ENCODE measurements at places on chromosomes 7 and 10. TPM values are rescaled to one million over a fixed set of nuclear protein-coding genes. Genes with fewer than 3 reads are reported as not detected.

Gene GNAT3
- not detected for total RNA-seq

DNA sequence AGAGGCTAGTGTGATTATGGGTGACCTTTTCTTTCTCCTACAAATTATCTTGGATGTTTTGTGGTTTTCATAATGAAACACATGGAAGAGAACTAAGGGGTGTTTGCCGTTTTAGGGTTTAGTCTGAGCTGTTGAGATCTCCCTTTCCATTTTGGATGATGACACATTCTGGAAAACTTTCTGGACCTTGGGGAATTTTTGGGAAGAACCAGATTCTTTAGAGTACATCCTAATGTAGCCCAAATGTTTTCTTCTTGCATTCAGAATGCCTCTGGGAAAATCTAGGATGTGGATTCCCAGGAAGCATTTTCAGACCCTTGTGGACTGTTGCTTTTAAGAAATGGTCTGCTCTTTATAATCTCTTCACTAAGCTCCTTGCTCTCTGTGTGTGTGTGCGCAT lies 165.7 kb downstream of the SORCS3 start:
- no peaks in the 10 kb centered on the region for H3K27me3 ChIP-seq
- no peak for DNase-seq
- H3K36me3 ChIP-seq: no peaks in the 10 kb centered on the region
- H3K27ac ChIP-seq: no peak overlapping the region

Gene ZNF33A
- 24.5 TPM for total RNA-seq

DNA sequence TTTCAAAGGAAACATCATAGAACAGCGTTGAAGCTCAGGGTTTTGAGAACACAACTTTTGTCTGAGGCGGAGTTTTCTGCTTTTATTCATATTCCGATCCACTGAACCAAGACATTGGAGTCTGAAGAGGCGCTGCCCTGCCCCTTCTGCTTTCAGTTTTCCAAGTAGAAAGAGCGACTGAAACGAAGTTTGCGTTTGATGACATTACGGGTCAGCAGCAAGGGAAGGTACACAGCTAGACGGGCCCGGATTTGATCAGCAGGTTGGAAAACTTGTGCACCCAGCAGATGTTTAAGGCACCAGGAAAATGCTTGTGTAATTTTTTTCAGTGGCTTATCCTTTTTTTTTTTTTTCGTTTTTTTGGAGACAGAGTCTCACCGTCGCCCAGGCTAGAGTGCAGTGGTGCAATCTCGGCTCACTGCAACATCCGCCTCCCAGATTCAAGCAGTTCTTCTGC lies 720 bp downstream of the SUN1 start:
- no peak for DNase-seq
- peaks cover 95% of the 10 kb centered on the region for H3K4me1 ChIP-seq
- H3K27me3 ChIP-seq: no peaks in the 10 kb centered on the region
- no peak overlapping the region for H3K4me3 ChIP-seq
- H3K27ac ChIP-seq: peak overlapping the region; percentile 92

DNA sequence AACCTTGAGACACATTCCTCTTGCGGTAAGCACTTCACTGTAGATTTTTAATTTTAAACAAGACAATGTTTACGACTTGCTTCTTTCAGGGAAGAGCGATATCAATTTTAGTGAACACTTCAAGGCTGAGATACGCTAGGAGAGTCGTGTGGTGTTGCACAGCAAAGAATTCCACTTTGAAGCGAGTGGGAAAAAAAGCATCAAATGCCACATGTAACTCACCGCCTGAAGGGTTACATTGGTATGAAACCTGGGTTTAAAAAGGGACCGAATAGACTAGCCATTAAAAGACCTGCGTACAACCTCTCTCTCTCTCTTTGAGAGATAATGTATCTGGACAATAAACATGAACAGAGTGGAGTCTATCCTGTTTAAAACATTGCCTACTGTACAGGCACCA lies 68.8 kb upstream of the ATRNL1 start:
- no peaks in the 10 kb centered on the region for H3K36me3 ChIP-seq
- no peak overlapping the region for H3K27ac ChIP-seq
- no peak for DNase-seq
- H3K27me3 ChIP-seq: peaks cover 4% of the 10 kb centered on the region
- H3K4me1 ChIP-seq: no peaks in the 10 kb centered on the region

DNA sequence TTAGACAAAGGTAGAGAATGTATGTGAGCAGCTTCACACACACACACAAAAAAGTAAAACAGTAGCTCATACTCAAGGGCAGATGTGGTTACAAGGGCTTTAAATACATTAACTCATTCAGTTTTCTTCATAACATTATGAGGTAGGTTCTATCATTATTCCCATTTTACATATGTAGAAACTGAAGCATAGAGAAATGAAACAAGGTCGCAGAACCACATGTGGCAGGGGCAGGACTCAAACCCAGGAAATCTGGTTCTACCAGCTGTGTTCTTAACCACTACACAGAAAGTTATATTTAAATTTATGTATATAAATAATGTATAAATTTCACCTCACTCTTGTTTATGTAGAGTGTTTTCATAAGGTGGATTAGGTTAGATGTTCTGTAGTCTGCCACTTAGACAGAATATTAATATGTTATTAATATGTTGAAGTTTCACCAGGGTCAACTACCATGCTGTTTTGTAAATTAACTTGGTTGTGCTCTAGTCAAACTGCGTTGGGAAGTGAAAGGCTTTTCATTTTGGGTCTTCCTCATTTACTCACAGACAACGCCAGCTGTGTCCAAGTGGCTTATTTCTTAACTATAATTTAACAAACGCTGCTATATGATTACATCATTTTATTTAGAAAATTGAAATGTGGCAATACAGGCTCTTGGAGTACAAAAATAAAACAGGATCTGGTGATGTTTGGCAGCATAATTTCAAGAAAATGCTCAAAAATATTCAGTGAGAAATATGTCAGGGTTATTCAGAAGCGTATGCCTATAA lies 138.4 kb downstream of the MDFIC start:
- no peak overlapping the region for H3K4me3 ChIP-seq
- no peaks in the 10 kb centered on the region for H3K4me1 ChIP-seq
- H3K27me3 ChIP-seq: no peaks in the 10 kb centered on the region
- H3K27ac ChIP-seq: no peak overlapping the region
- DNase-seq: no peak

GRCh38 chr7:116630932-116631671 lies 40.9 kb upstream of the MET start:
- peak overlapping the region; percentile 77 for H3K27ac ChIP-seq
- H3K4me3 ChIP-seq: no peak overlapping the region
- no peaks in the 10 kb centered on the region for H3K27me3 ChIP-seq
- peak; percentile 90 for DNase-seq

GRCh38 chr7:142856565-142857245 lies 1.8 kb downstream of the EPHB6 start:
- peak overlapping the region; percentile 19 for H3K27ac ChIP-seq
- H3K4me1 ChIP-seq: peaks cover 46% of the 10 kb centered on the region
- H3K27me3 ChIP-seq: no peaks in the 10 kb centered on the region
- H3K4me3 ChIP-seq: peak overlapping the region; percentile 78
- no peak for DNase-seq

Gene HOXA13
- total RNA-seq: 0.17 TPM

DNA sequence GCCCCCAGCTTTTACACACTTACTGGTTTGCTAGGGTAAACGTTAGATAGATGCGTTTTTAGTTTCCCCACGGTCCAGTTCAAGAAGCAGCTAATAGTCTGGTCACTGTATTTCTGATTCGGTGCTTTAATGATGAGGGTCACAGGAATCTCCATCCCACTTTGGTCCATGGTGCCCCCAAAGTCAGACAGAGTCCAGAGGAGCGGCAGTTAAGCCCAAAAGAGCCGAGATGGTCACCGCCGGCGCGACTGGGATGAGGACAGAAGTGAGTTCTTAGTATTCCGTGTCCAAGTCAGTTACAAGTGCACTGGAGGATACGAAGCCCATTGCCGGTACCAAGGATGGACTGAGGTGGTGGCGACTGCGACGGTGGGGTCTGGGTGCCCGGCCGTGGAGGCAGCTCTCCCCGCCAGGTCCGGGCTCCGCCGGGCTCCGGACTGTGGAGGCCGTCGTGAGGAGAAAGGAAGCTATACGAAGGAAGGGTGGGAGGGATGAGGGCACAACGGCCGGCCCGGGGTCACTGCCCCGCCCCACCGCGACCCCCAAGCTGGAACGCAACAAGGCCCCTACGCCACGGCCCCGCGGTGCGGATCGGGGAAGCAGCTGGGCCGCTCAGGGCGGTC lies 663 bp downstream of the HERPUD2 start:
- peak overlapping the region; percentile 94 for H3K27ac ChIP-seq
- no peaks in the 10 kb centered on the region for H3K36me3 ChIP-seq
- H3K4me1 ChIP-seq: peaks cover 54% of the 10 kb centered on the region
- no peak for DNase-seq

Gene PIP4K2A
- 60.3 TPM for total RNA-seq

GRCh38 chr10:133062635-133063034 lies 25.1 kb upstream of the ADGRA1 start:
- peaks cover 12% of the 10 kb centered on the region for H3K27me3 ChIP-seq
- no peak for DNase-seq
- no peak overlapping the region for H3K4me3 ChIP-seq
- H3K4me1 ChIP-seq: no peaks in the 10 kb centered on the region
- no peak overlapping the region for H3K27ac ChIP-seq

DNA sequence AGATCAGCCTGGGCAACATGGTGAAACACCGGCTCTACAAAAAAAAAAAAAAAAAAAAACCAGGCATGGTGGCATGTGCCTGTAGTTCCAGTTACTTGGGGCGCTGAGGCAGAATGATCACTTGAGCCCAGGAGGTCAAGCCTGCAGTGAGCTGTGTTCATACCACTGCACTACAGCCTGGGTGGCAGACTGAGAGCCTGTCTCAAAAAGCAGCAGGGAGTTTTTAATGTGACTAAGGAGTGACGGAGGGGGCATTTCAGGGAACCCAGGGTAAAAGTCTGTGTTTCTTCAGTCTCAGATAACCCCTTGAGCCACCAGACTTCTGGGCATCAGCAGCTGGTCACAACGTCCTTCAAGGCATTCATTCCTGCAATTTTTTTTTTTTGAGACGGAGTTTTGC lies 2.2 kb upstream of the C10orf95 start:
- no peaks in the 10 kb centered on the region for H3K36me3 ChIP-seq
- no peak overlapping the region for H3K27ac ChIP-seq
- H3K27me3 ChIP-seq: no peaks in the 10 kb centered on the region
- no peak for DNase-seq

GRCh38 chr10:109178591-109178990 lies 744.7 kb downstream of the XPNPEP1 start:
- H3K4me1 ChIP-seq: no peaks in the 10 kb centered on the region
- DNase-seq: no peak
- H3K27ac ChIP-seq: no peak overlapping the region
- H3K36me3 ChIP-seq: no peaks in the 10 kb centered on the region
- H3K4me3 ChIP-seq: no peak overlapping the region

DNA sequence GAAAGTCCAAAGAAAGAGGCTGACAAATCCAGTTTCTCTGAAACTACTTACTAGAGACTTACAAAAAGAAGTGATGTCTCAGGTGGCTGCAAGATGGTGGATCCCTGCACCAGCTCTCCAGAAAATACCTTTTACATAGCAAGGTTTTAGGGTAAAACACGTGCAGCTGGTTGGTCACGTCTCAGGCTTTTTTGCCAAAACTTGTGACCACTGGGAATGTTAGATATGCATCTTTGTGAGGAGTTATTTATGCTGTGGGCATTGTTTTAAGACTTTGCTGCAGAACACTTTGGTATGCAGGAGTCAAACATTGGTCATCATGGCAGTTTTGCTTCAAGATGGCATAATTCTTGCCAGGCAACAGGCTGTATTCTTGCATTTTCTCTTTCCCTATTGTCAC lies 1352.8 kb downstream of the REEP3 start:
- no peaks in the 10 kb centered on the region for H3K4me1 ChIP-seq
- no peak overlapping the region for H3K4me3 ChIP-seq
- H3K27me3 ChIP-seq: no peaks in the 10 kb centered on the region

GRCh38 chr10:70131560-70131937 lies 1.1 kb downstream of the AIFM2 start:
- peak overlapping the region; percentile 68 for H3K4me3 ChIP-seq
- peak overlapping the region; percentile 39 for H3K27ac ChIP-seq
- no peaks in the 10 kb centered on the region for H3K27me3 ChIP-seq
- DNase-seq: peak; percentile 56

DNA sequence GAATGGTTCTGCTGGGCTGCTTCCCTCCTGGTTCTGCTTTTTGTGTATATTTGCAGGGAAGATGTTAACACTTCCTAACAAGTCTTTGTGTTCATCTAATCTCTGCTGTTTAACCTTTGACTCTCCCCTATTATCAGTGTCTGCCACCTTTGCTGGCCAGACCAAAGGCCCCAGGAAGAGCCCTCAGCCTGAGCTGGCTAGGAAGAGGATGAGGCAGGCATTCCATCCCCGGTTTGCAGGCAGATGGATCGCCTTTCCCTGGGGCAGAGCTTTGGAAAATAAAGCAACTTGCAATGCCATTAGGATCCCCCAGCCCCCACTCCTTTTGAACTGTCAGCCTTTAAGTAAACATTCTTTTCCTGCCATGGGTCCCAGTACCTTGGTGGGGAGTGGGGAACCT lies 19.0 kb downstream of the DPCD start:
- H3K36me3 ChIP-seq: peaks cover 70% of the 10 kb centered on the region
- H3K27ac ChIP-seq: no peak overlapping the region
- H3K4me3 ChIP-seq: no peak overlapping the region
- no peak for DNase-seq
- H3K4me1 ChIP-seq: no peaks in the 10 kb centered on the region

Gene PLEKHS1
- 0.38 TPM for total RNA-seq

GRCh38 chr7:68183176-68183575 lies 1186.5 kb downstream of the TYW1 start:
- H3K4me3 ChIP-seq: no peak overlapping the region
- no peaks in the 10 kb centered on the region for H3K4me1 ChIP-seq
- H3K36me3 ChIP-seq: no peaks in the 10 kb centered on the region
- H3K27me3 ChIP-seq: peaks cover 6% of the 10 kb centered on the region

- DNase-seq: no peak
- no peak overlapping the region for H3K4me3 ChIP-seq
- H3K36me3 ChIP-seq: no peaks in the 10 kb centered on the region
Observed at GRCh38 chr7:54080971-54081370, 461.2 kb upstream of the VSTM2A start.

DNA sequence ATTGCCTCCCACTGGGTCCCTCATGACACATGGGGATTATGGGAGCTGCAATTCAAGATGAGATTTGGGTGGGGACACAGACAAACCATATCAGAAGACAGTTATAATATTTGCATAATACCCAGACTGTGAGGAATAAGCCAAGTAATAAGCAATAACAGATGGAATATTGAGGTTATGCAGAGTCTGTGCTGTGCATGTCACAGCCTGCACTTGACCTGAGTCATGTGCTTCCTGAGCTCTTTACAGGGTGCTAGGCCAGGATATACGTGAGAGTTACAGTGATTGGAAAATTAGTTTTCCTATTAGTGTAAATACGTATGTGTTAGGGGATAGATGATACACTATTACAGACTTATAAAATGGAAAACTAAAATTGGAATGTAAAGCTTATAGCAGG lies 288.7 kb downstream of the SDK1 start:
- no peak for DNase-seq
- H3K36me3 ChIP-seq: no peaks in the 10 kb centered on the region
- H3K4me1 ChIP-seq: no peaks in the 10 kb centered on the region
- no peaks in the 10 kb centered on the region for H3K27me3 ChIP-seq

Gene NEUROD6
- not detected for total RNA-seq
